ENCODE measurements at places on chromosomes 2 and 18. TPM values are rescaled to one million over a fixed set of nuclear protein-coding genes. Genes with fewer than 3 reads are reported as not detected.

The CBLN2 gene
- not detected for total RNA-seq

The RNF125 gene
- total RNA-seq: 5.6 TPM

DNA sequence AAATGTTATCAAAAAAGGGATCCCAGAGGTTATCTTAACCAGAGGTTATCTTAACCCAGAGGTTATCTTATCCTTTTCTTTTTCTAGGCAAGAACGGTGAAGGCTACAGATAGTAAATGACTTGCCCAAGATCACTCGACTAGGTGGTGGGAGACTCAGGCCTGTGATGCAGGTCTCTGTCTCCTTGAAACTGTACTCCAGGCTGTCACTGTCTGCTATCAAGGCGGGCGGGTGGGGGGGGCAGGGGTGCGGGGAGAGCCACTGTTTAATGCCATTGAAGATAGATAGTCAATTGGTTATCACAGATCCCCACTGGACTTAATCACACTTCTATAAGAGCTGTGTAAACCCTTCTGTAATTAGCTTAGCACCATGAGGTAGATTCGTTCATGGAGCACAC is 315.9 kb upstream of the TCF4 start:
- no peak for DNase-seq

DNA sequence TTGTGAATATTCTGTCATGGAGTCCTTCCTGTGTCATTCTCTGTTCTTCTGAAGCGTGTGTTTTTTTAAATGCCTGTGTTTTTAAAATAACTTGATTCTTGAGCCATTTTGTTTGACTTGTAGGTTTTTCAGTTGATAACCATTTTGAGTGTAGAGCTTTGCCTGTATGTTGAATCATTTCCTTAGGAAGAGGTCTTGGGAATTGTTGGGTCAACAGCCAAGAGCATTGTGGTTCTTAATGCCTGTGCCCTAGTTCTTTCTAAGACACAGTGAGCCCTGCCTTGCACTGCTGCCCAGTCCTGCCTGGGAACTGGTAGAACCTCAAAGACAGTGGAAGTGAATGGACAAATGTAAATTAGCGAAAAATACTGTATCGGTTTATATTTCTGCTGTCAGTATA is 25.9 kb downstream of the RAB12 start:
- DNase-seq: no peak

DNA sequence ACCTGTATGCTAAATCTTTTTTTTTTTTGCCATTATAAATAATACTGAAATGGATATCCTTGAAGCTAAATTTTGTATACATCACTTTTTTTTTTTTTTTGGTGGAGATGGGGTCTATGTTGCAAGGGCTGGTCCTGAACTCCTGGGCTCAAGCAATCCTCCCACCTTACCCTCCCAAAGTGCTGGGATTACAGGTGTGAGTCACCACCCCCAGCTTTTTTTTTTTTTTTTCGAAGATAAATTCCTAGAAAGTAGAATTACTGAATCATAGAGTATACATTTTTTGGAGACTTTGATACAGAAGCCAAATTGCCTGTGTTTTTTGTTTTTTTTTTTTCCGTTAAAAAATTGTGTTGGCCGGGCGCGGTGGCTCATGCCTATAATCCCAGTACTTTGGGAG is 51.0 kb upstream of the MCFD2 start:
- no peak for DNase-seq

All from Right ventricle myocardium inferior (tissue), 1 donor.